Activated T-helper 1 cell treated with Interleukin-2 at 50 U/mL for 16 hours (primary cell): ENCODE measurements at places on chromosomes 16 and 17.

GRCh38 chr17:75411328-75412067 lies 6.0 kb upstream of the GRB2 start:
- DNase-seq, result no peak

DNA sequence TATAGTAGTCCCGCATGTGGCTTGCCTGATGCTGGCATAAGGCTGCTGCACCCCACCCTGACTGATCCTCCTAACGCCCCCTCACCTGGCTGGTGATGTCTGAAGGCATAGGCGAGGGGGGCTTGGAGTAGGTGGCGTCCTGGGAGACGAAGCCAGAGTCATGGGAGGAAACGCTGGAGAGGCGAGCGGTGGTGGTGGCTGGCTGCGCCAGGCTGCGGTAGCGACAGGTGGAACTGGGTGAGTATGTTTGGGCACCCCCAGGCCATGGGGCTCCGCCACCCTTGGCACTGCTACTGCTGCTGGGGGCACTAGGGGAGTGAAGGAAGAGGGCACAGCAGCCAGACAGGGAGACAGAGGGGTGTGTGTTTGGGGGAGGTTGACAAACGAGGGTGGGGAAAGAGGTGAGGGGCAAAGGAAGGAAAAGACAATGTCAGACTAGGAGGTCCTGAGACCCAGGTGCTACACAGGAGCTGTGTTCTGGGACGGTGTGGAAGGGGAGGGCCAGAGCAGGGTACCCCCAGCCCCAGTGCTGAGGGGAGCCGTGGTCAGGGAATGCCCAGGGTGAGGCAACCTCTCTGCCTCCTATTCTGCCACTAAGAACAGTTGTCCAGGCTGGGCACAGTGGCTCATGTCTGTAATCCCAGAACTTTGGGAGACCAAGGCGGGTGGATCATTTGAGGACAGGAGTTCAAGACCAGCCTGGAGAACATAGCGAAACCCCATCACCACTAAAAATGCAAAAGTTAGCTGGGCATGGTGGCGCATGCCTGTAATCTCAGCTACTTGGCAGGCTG lies 11.4 kb downstream of the MTSS2 start:
- no peak for DNase-seq

- no peak for DNase-seq
These were observed 31.2 kb downstream of the PIK3R5 start for GRCh38 chr17:8934346-8934745.

DNA sequence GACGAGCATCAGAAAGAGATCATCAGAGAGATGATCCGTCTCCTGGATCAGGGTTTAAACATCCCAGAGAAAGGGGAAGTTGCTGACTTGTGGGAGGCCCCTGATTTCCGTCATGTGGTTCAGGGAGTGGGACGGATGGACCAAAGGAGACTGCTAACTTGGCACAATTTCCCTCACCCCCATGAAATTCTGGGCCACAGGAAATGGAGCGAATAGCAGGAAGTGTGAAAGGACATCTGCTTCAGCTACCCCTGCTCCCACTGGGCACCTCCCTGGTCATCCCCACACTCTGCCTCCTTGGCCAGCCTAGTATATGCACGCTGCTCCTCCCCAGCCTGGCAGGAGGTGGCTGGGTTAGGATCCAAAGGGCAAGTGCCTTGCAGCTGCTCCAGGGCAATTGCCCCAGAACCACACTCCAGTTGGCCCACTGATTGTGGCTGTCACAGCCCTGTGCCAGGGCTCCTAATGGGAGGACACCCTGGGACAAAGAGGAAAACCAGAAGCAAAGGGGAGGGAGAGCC lies 1.3 kb downstream of the ARRB2 start:
- DNase-seq, result no peak

- no peak for DNase-seq
These were observed 6.0 kb downstream of the HSDL1 start for GRCh38 chr16:84138824-84139627.

DNA sequence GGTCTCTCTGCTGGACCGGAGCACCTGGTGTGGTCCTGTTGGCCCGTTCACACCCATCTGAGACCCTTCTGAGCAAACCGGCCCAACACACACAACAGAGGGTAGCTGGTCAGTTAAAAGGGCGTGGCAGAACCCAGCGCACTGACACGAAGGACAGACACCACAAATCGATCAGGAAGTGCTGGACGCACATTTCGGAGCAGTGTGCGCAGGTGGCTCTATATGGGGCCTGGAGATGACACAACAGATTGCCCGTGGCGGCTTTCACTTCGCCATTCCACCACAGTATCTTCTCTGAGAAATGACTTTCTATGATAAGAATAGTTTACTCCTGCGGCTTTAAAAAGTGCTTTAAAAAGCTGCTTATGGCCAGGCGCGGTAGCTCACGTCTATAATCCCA lies 12.5 kb downstream of the CCDC57 start:
- DNase-seq, result no peak

- no peak for DNase-seq
These were observed 142.3 kb downstream of the PMP22 start for GRCh38 chr17:15122857-15123256.

GRCh38 chr16:28531777-28532744 lies 6.7 kb downstream of the NUPR1 start:
- no peak for DNase-seq

GRCh38 chr16:2799205-2799858 lies 1.1 kb downstream of the PRSS41 start:
- no peak for DNase-seq

GRCh38 chr16:7161891-7162290 lies 170.8 kb upstream of the RBFOX1 start:
- no peak for DNase-seq

GRCh38 chr16:14529010-14529669 lies 100.9 kb downstream of the PARN start:
- DNase-seq, result no peak

DNA sequence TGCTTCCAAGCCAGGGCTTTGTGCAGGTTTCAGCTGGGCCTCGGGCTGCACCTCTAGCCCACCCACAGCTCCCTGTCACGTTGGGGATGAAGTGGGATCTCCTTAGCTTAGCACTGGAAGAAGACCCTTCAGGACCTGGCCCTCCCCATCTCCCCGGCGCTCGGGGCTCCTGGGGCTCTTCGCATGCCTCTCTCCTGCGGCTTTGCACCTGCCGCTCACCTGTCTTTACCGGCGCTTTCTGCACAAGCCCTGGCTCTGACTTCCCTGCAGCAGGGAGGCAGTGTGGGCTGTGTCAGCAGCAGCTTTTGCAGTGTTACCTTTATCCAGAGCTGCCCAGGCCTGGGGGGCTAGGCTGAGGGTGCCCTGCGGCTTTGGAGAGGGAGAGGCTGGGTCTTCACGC lies 52.3 kb downstream of the NT5M start:
- DNase-seq, result no peak

DNA sequence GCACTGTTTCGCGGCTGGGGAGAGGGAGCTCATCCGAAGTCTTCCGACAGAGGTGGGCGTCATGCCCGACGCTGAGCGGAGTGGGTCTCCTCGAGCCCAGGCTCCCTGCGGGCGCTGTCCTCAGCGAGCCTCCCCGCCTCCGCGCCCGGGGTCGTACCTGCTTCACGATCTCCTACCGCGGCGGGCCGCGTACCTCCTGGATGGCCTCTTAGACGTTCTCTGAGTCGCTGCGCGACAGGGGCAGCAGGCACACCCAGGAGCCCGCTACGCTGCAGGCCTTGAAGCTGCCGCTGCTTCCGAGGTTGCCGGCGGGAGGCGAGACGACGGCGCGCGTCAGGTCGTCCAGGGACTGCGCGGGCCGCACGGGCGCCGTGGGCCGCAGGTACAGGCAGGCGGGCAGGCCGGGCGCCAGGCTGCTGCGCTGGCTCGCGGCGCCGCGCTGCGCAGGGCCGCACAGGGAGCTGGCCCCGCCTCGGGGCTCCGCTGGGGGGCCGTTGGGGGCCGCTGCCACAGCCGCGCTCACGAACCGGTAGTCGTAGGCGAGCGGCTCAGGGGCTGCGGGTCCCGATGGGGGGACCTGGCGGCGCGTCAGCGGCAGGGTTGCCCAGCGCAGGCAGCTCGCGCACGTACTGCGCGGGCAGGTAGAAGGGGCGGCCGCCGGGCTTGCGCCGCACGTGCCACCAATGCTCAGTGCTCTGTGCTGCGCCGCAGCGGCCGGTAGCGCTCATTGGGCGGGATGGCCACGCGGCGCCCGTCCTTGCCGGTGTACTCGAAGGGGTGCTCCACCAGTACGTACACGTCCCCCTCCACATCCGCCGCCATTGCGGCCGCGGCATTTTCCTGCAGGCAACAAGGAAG lies 116.4 kb upstream of the SMURF2 start:
- DNase-seq, result no peak

DNA sequence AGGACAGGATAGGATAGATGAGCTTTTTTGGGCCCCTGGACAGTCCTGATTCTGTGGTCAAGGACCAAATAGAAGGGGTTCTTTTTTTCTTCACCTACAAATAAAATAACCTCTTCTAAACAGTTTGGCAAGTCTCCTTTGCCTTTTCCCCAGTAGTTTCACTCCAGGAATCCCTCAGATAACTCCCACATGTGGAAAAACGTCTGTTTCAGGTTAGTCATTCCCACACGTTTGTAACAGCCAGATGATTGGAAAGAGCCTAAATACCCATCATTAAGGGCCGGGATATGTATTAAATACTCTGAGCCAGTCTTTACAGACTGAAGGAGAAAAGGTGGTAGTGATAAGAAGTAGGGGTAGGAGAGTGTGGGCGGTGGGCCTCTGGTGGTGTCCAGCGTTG lies 58.3 kb downstream of the PLD6 start:
- DNase-seq, result no peak

DNA sequence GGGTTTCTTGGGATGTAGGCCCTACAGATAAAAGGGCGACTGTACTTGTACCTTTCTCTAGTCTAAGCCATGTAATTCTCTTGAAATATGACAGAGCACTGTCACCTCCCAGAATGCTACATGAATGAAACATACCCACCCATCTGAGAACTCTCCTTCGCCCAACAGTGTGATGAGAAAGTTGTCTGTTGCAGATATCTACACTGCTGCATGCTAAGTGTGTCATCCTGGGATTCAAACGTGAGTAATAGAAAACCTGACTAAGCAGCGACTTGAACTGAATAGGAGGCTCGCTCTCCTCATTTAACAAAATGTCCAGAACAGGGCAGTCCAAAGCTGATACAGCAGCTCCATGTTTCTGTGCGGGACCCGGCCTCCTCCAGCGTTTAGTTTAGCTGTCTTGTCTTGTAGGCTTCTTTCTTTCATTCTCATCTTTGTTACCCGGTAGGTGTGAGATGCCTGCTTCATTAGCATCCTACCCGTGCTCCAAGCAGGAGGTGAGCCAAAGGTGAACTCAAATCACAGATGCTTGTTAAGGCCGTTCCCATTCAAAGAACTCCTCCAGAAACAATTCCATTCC lies 211.9 kb downstream of the PRKCA start:
- DNase-seq, result no peak

GRCh38 chr17:43554857-43555256 lies 8.7 kb upstream of the ETV4 start:
- DNase-seq, result no peak

DNA sequence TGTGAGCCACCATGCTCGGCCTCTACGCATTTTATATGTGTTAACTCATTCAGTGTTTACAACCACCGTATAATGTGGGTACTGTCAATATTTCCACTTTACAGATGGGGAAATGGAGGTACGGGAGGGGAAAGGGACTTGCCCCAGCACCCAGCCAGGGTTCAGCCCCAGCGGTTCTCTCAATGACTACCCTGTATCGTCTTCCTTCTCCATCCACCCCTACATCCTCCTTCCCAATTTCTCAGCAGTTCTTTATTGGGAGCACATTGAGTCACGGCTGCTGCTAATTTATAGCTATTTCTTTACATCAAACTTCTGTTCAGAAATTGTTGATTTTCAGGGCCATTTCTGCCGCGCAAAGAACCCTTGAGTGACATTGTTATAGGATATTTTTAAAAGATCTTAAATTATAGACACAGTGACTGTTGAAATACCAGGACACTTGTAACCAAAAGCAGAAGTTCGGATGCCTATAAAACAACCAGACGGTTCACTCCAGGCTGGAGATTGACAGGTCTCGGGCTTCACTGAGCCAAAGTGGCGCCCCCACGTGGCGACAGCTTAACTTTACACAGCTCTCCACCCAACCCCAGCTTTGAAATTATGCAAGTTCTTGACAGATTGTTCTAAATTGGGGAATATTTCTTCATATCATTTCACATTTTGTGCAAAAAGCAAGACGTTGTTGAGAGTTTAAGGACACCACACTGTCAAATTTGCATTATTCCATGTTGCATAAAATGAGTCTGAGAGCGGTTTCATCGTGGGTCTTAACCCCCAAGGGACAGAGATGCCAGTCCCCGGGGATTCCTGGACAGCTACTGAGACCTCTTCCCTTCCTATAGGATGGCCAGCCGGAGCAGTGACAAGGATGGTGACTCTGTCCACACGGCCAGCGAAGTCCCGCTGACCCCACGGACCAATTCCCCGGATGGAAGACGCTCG lies 11.8 kb downstream of the SYT17 start:
- DNase-seq, result no peak

GRCh38 chr16:4566144-4566543 lies 10.0 kb downstream of the C16orf96 start:
- no peak for DNase-seq

DNA sequence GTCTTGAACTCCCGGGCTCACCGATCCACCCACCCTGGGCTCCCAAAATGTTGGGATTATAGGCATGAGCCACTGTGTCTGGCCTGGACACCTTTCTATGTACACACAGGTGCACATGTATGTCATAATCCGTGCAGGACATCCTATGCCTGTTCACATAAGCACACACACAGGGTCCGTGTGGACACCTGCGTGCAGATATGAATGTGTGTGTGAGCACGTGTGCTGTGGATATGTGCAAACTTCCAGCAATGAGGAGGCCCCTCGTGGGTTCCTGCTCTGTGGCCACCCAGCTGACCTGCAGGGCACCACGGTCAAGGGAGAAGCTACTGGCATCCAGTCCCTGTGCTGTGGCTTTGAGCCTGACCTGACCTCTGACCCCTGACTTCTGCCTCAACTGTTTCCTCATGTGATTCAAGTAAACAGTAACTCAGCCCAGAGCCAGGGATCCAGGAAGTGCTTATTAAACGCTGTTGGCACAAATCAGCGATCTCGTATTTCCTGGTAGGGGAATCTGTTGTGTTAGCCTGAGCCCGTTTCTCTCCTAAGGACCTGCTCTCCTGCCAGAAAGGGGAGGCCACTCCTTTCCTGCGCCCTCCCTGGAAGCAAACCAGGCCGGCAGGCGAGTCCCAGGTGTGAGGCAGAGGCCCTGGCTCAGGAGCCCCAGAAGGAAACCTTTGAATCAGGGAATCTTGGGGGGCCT lies 6.5 kb downstream of the CPNE7 start:
- no peak for DNase-seq

DNA sequence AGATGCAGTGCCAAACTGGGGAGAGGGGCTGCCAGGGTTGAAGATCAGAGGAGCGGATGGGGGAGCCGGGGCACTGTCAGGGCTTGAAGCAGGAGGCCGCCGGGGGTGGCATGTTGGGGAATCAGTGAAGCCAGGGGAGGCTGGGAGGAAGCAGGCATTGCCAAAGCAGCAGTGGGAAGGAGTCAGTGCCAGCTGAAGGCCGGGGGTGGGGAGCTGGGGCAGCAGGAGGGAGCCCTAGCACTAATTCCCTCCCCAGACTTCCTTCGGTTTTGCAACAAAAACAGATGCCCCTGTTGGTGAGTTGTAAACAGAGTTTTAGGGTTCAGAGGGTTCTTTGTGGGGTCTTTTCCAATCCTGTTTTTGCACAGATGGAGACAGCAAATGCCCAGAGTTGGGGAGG lies 10.9 kb upstream of the TAC4 start:
- no peak for DNase-seq
